ENCODE measurements at places on chromosomes 3 and 15.

DNA sequence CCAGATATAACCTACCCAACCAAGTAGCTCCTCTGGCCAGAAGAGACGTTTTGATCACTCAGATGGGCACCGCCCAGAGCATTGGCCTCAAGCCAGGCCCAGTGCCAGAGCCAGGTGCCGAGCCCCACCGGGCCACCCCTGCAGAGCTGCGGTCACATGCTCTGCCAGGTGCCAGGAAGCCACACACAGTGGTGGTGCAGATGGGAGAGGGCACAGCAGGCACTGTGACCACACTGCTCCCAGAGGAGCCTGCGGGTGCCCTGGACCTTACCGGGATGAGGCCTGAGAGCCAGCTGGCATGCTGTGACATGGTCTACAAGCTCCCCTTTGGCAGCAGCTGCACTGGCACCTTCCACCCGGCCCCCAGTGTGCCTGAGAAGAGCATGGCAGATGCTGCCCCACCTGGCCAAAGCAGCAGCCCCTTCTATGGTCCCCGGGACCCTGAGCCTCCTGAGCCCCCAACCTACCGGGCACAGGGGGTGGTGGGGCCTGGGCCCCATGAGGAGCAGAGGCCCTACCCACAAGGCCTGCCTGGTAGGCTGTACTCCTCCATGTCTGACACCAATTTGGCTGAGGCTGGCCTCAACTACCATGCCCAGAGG, 19.1 kb upstream of the APEH start:
- DNase-seq = no peak

DNA sequence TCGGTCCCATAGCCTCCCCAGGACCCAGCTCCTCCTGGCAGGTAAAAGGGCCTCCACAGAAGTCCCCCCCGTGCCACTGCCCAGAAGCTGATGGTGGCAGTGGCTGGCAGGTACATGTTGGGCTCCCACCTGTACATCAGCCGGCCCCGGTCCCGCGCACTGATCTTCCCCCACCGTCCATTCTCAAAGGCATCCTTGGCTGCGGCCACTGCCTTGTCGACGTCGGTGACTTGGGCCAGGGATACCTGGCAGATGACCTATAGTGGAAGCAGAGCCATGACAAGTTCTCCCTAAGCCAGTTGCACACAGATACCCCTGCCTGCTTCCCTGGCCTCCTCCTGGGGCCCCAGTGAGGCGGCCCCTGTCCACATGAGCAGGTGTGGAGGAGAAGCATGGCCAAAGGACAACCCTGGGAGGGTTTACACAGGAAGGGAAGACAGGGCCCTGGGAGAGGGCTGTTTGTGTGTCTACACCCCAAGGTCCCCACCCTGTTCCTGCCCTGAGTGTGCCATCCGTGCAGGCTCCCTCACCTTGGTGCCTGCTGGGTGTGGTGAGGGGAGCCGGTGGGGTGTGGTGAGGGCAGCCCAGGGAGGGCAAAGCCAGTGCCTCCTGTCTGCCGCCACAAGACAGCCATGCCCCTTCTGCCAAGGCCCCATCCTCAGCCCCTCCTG, 44.8 kb downstream of the ALDH1L1 start:
- DNase-seq = no peak

- no peak for DNase-seq
These were observed 103.2 kb downstream of the DPH6 start for GRCh38 chr15:35442742-35443141.

GRCh38 chr3:51879937-51880336, 4.5 kb upstream of the IQCF5 start:
- DNase-seq = no peak

- DNase-seq = no peak
These were observed 74.8 kb downstream of the PPM1L start for GRCh38 chr3:160830796-160831195.

DNA sequence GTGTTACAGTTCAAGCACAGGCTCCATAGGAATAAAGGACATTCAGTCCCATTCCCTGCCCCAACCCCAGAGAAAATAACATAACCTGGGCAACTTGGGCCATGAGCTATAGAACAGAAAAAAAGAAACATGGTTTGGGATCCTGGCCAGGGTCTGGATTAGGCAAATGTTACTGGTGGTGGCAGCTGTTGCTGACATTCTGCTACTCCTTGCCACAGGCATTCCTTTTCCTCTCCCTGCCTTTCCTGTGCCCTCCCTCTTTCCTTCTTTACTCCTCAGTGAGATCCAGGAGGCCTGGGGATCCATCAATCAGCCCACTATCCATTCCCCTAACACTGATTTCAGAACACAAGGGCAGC, 129.1 kb downstream of the NTRK3 start:
- DNase-seq = no peak
